ENCODE measurements at places on chromosomes 1 and 21. TPM values are rescaled to one million over a fixed set of nuclear protein-coding genes. Genes with fewer than 3 reads are reported as not detected.

DNA sequence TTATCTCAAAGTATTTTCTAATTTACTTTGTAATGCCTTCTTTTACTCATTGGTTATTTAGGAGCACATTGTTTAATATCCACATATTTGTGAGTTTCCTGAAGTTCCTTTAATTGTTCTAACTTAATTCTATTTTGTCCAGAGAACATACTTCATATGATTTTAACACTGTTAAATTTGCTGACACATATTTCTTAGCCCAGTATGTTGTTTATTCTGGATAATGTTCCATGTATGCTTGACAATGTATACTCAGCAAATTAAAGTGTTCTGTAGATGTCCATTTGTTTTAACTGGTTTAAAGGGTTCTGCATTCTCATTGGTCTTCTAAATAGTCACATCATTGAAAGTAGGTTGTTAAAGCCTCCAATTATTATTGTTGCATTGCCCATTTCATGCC lies 643.7 kb upstream of the NR5A2 start:
- DNase-seq = no peak

LRRC38 gene
- not detected for total RNA-seq

REG4 gene
- 10.2 TPM for total RNA-seq

DNA sequence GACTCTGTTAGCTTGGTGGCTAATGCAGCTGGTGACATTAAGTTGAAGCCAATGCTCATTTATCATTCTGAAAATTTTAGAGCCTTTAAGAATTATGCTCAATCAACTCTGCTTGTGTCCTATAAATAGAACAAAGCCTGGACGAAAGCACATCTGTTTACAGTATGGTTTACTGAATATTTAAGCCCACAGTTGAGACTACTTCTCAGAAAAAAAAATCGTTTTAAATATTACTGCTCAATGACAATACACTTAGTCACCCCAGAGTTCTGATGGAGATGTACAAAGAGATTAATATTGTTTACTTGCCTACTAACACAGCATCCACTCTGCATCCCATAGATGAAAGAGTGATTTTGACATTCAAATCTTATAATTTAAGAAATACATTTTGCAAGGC lies 79.6 kb downstream of the NEGR1 start:
- DNase-seq = no peak

GRCh38 chr1:26957306-26957705 lies 3.0 kb downstream of the KDF1 start:
- no peak for DNase-seq

DIPK1A gene
- total RNA-seq = 9.4 TPM

NBPF4 gene
- not detected for total RNA-seq

GRCh38 chr1:62628506-62628905 lies 31.2 kb downstream of the ANGPTL3 start:
- no peak for DNase-seq

HP1BP3 gene
- 156 TPM for total RNA-seq

CLCA1 gene
- total RNA-seq = not detected

- no peak for DNase-seq
Observed at GRCh38 chr21:45867671-45868081, 113.9 kb upstream of the COL6A1 start.

GRCh38 chr1:40945491-40945973 lies 34.0 kb upstream of the CTPS1 start:
- no peak for DNase-seq

DNA sequence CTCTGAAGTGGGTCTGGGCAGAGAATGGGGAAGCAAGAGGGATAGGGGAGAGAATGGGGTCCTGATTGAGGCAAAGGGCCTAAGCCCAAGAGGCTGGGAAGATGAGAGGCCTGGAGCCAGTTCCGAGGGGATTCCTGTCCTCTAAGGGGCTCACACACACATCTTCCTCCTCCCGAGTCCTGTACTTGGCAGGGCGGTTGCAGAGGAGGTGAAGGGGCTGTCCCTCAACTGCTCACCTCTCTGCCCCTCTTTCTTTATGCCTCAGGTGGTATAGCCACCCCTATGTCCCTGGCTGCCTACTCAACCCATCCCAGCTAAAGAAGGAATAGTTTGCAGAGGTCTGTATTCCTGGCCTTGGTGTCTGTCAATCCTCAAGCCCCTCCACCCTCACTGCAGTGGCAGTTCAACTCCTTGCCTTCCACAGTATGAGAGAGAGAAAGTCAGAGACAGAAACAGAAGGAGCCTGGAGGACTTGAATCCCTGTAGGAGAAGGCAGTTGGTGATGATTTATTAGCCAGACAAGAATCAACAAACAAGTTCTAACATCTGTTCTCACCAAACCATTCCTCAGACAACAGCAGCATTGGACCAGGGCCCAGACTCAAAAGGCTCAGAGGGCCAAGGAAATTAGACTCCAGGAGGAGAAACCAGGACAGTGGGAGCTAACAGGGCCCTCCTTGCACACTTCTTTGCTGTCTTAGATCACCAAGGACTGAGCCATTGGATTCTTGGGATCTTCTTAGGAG lies 10.7 kb downstream of the SH2D2A start:
- no peak for DNase-seq

GRCh38 chr1:244865028-244865371 lies 657 bp upstream of the HNRNPU start:
- peak; percentile 27 for DNase-seq

TRIM46 gene
- 4.6 TPM for total RNA-seq

CLIC6 gene
- total RNA-seq = 0.78 TPM

SPRR3 gene
- not detected for total RNA-seq

GRCh38 chr21:43716376-43717165 lies 2.4 kb upstream of the PDXK start:
- DNase-seq = no peak

GRCh38 chr1:36557041-36558000 lies 74.6 kb upstream of the CSF3R start:
- DNase-seq = no peak

DNA sequence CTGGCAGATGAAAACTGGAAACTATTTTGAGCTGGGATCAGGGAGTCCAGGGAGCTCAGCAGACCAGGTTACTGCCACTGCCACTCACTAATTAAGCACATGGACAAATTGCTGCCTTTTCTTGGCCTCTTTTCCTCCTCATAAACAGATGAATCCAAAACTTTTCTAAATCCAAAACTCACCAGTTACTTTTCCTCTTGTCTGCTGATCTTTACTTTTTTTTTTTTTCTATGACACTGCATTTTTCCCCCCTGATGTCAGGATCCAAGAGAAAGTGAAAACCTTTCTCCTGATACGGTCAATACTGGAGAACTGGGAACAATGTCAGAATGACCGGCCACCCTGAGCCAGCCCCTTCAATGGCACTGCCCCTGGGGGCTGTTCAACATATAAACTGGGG lies 405.8 kb downstream of the DUSP10 start:
- no peak for DNase-seq

PTAFR gene
- 0.29 TPM for total RNA-seq

- DNase-seq = no peak
Observed at GRCh38 chr1:56461158-56462127, 117.9 kb downstream of the PLPP3 start.

KIF21B gene
- total RNA-seq = 55.7 TPM

FAM151A gene
- total RNA-seq = not detected

TRIM33 gene
- total RNA-seq = 31.5 TPM

DNA sequence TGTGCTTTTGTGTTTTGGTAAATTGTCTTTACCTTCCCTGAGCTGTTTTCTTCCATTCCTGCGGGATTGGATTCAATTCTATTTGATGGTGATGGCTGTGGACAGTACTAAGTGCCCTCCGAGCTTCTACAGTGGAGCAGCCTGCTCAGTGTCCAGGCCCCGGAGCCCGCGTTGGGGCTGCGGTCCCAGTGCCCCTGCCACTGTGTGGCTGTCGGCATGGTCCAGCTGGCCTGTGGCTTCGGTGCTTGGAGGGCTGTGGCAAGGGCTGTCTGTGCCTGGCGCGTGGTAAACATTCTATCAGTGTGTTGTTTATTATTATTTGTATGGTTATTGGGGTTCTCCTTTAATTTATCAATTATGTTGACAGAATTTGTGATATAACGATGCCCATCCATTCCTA lies 109.1 kb upstream of the COL6A1 start:
- no peak for DNase-seq

DNA sequence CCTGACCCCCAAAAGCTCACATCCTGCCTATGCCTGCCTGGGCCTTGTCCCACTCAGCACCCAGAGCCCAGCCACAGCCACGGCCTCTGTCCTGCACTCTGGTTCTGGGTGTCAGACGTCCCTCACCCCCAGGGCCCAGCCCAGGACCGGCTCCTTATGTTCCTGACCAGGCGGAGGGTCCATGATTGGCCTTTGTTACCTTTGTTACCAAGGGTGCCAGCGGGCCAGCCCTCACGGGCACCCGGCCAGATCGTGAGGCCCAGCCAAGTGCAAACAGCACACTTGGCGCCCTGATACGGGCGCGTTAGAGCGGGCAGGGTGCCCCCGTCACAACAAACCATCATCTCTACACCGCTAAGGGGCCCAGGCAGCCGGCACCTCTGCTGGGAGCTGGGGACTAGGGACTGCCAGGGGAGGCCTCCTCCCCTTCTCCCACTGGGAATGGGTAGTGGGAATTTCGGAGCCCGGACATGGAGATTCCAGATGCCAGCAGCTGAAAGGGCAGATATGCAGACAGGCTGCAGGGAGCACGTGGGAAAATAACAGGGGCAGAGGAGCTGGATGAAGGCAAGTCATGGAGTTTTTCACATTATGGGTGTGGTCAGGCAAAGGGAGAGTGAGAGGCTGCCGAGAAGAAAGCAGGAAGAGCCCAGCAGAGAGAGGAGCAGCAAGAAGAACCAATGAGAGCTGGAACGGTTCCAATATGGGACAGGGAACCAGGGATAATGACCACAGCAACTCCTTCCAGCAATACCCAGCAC lies 22.1 kb downstream of the HSPG2 start:
- no peak for DNase-seq

DNA sequence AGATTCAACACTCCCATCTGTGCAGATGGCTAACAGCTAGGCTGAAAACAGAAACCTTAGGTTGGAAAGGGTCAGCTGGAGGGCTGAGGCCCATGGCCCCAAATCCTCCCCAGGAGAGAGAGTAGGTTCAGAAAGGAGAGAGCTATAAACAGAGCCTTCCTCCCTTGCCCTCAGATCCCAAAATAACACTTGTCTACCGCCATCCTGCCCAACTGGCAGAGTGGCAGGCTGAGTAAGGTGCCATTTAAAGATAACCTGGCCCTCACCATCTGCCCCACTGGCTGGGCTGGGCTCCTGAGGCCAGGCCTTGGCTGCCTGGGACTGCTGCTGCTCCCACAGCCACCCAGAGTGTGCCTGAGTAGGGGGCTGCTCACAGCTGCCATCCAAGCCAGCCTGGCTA lies 4.3 kb upstream of the SHISA4 start:
- DNase-seq = no peak

SDC3 gene
- 0.43 TPM for total RNA-seq

GOLT1A gene
- total RNA-seq = 0.33 TPM

- DNase-seq = no peak
Observed at GRCh38 chr1:115166531-115167091, 77.3 kb upstream of the TSPAN2 start.

LCE2D gene
- not detected for total RNA-seq

SPATA21 gene
- total RNA-seq = not detected

- no peak for DNase-seq
Observed at GRCh38 chr1:227459977-227460376, 103.4 kb upstream of the ZNF678 start.

DNA sequence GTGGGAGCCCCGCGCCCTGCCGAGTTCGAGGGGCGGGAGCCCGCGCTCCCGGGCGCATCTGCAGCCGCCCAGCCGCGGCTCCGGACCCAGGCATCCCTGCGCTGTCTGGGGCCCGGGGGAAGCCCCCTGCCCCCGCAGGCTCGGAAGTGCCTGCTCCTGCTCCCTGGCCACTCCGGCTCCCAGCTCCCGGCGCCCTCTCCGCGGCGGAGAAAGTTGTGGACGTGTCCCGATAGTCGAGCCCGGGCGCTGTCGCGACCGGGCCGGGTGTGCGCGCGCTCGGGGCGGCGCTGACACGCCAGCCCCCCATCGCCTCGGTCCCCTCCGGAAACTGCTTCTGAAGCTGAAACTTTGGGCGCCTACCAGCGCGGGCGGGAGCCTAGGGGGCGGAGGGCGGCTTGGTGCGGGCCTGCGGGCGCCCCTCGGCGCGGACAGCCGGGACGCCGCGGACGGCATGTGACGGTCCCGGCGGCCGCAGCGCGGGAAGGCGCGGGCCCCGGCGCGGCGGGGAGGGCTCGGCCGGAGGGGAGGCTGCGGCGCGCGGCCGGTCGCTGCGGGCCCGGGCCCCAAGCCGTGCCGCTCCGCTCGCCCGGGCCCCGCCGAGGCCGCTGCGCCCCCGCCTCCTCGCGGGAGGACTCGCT lies 515 bp downstream of the MAN1C1 start:
- peak; percentile 52 for DNase-seq

EPHA8 gene
- total RNA-seq = not detected

DNA sequence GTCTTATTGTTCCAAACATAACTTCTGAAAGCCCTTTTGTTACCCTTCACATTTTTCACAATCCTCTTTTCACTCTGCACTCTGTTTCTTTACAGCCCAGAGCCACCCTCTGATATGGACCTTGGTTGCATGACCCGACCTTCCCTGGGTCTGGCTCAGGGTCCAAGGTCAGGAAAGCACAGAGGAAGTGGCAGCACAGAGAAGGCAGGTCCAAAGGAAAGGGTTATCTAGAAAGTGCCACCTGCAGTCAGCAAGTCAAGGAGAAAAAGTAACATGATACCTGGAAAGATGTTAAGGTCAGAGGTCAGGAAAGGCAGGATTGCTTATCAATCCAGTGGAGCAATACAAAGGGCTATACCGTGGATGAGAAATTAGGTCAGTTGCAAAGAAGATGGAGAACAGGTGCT lies 18.4 kb downstream of the BCAR3 start:
- no peak for DNase-seq

DNA sequence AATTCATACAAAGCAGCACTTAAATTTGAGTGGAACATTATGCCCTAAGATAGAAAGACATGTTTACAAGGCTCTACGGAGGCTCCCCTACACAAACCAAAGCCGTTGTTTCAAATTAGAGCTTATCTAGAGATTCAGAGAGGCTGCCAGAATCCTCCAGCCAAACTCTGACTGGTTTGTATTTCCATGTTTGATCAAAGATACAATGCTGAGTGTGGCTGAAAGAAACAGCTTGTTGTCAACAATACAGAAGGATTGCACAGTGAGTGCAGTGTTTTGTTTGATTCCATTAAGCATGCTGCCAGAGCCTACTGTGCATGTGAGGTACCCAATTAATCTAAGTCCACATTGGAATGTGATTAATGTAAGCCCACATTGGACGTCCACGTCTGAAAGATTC lies 402.7 kb downstream of the DISC1 start:
- no peak for DNase-seq

Measured in activated naive CD8-positive, alpha-beta T cell treated with anti-CD3 and anti-CD28 coated beads for 36 hours (primary cell).